Left cardiac atrium (tissue), 4 donors: ENCODE measurements at places on chromosomes 16 and 17. TPM values are rescaled to one million over a fixed set of nuclear protein-coding genes. Genes with fewer than 3 reads are reported as not detected.

DNA sequence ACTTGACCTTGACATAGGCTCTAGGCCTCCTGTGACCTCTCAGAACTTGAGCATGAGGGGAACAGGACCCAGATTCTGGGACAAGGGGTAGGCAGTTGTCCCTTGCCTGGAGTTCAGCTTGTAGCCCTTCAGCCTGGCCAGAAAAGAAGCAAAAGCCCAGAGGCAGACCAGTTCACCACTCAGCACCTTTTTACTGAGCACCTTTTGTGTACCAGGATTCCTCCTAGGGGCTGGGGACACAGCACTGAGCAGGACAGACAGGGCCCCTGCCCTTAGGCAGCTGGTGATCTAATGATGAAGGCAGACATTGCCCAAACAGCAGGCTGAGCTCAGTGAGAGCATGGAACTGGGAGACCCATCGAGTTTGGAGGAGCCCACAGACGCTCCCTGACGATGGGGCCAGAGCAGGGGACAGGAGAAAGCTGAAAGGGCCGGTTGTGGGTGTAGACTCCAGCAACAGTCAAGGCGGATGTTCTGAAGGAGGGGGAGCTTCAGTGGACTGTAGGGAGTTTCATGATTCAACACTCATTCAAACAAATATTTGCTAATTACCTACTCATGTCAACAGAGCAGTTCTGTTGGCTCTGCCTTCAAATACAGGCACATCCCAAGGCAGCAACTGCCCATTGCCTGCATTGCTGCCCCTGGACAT, 32.0 kb downstream of the SBK1 start:
- DNase-seq = no peak

GRCh38 chr16:86095906-86096485, 197.0 kb downstream of the IRF8 start:
- no peak for DNase-seq

DNA sequence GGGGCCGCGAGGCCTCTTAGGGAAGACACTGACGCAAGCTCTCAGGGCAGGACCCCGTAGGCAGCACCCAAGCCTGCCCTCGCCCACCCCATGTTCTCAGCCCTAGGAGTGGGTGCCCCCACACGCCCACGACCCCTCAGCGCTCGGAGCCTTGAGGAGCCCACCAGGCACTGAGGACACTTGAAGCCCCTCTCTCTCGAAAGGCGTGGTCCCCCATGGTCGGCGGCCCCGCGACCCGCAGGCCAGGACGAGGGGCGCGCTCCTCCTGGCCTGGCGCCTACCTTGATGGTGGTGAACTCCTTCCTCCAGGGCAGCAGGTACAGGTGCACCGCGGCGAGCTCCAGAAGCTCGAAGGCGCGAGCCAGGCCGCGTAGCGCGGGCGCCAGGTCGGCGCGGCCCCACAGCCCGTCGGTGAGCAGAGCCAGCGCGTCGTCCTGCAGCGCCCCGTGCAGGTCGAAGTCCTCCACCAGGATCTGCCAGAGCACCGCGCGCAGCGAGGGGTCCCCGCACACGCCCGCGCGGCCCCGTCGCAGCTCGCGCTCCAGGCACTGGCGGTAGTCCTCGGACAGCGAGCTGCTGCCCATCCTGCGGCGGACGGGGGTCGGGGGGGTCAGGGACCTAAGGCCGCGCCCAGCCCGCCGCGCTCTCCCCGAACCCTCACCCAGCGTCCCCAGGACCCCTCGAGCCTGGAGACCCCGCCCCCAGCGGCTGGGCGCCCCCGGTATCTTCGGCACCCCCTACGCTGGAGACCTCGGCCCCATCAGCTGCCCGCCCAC, 668 bp downstream of the SPATA2L start:
- DNase-seq = peak; percentile 43

- DNase-seq = no peak
Observed at GRCh38 chr17:74186498-74186897, 17.0 kb upstream of the RPL38 start.

DNA sequence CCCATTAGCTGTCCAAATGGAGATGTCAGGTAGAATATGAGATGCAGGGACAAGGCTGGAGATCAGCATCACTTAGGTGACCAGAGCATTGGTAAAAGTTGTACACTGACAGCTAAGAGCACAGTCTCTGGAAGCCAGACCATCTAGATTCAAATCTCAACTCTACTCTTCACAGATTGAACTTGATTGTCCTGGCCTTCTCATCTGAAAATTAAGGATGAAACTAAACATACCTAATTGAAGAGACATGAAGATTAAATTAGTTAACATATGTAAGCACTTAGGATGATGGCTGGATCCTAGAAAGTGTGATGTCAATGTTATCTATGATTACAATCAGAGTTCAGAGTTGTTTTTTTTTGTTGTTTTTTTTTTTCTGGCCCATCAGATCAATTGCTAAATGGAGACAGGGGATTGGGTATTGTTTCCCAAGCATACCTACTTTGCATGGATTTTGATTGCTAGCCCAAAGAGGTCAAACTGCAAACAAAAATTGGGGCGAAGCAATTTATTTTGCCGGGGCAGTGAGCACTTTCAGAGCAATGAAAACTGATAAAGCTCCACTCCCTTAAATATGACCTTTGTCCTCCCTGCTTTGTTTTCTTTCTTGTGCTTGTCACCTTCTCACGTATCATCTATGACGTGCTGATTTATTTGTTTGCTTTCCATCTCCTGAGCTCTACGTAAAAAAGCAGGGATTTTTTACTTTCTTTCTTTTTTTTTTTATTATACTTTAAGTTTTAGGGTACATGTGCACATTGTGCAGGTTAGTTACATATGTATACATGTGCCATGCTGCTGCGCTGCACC, 217.6 kb upstream of the CPHXL start:
- DNase-seq = no peak

DNA sequence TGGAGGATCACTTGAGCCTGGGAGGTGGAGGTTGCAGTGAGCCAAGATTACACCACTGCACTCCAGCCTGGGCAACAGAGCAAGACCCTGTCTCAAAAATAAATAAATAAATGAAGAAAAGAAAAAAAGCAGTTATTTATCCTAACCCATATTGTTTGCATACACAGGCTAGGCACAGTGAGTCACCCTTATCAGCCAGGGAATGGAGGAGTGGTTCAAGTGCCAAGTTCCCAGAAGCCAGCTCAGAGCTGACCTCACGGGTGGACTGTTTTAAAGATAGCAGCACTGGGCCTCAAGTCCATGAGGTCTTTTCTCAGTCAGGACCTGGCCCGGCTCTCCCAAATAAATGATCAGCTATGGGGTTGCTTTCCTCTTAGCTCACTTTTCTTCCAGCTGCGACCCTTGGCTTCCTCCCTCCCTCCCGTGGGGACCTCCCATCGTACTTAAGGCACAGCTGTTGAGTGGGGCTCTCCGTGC, 22.6 kb upstream of the MGAT5B start:
- no peak for DNase-seq

DNA sequence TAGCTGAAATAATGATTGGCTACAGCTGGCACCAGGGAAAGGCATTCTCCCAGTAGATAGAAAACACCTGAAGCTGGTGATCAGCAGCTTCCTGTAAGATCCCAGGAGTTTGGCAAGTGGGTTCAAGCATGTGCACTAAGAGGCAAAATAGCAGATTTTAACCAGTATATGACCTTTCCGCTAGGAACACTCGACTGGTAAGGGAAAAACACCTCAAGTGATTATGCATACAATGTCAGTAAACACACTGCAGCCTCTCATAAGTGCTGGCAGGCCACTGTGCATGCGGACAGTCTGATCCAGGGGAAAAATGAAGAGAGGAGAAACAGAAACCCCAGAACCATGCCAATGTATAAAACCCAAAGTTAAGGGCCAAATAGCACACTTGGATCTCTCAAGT, 49.0 kb upstream of the HLF start:
- no peak for DNase-seq

DNA sequence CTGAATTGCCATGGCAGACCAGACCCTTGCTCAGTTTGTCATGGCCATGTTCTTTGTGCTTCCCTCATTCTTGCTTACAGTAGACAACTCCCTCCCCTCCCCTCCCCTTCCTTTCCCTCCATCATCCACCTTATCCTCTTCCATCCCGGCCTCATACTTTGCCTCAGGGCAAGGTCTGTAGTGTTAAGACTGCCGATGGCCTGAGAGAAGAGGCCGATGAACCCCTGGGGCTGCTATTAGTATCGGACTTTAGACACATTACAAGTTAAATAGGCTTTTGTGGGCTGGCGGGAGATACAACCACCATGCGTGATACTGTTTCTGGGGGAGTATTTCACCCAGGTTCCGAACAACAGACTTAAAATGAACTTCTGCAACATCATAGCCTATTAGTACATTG, 364.5 kb upstream of the ZFHX3 start:
- DNase-seq = no peak

GRCh38 chr17:36503456-36504155, 17.1 kb downstream of the ZNHIT3 start:
- DNase-seq = no peak

DNA sequence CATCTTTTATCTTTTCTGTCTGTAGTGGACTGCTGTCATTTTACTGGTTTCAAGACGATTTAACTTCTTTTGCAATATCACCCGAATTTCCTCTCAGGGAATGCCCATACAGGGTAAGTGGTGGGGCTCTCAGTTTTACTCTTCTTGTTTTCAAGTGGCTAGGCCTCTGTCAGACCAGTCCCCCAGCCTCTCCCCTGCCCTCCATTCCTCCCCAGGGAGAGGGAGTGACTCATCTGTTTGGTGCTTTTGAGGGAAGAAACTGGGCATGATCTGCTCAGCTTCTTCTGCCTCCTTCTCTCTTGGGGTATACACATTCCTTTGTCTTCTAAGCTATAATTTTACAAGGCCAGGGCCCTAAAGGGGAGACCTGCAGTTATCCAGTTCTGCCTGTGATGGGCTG, 332.0 kb downstream of the CBLN1 start:
- no peak for DNase-seq

- DNase-seq = no peak
Observed at GRCh38 chr17:28131599-28131998, 89.1 kb downstream of the NLK start.

- no peak for DNase-seq
Observed at GRCh38 chr16:1870365-1871082, 1.4 kb downstream of the MEIOB start.

DNA sequence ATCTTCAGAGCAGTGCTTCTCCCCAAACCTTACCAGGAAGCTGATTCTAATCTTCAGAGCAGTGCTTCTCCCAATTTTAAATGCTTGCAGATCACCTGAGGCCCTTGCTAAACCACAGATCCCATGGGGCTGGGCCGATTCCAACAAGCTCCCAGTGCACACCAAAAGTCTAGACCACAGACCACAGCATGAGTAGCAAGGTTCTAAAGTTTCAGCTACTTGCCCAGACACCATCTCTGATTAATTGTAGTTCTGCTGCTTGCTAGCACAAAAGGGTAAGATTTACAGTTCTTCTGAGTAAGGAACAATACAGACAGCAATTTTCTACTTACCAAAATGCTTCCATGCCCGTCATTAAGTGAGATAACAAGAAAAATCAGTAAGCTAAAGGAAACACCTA, 12.2 kb downstream of the CLEC3A start:
- no peak for DNase-seq

- DNase-seq = peak; percentile 89
Observed at GRCh38 chr17:50707289-50708049, at the start of gene ANKRD40. Gene ANKRD40, minus strand, starts transcription at chr17:50707914. Its CDS starts 260 bp downstream, at chr17:50707654.

DNA sequence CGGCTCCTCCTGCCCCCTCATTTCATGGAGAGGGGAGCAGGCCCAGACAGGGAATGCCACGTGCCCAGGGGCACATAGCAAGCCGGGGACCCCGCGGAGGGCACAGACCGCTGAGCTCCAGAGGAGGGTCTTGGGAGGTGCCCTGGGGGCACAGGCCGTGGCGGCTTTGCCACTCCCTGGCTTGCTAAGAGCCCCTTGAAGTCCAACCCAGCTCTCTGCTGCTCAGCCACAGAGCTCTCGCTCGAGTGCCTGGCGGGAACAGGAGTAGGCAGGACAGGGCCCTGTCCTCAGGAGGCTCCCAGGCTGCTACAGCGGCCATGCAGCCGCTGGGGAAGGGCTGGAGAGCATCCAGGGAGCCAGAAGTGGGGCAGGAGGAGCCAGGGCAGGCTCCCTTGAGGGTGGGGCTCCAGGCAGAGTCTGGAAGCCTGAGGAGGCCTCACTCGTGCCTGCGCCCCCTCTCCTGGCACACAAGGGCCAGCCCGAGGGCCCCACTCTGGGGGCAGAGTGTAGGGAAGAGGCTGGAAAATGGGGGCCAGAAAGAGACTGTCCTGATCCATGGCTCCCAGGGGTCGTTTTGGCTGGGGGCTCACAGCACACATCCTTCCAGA, 4.4 kb upstream of the RAB26 start:
- DNase-seq = no peak

DNA sequence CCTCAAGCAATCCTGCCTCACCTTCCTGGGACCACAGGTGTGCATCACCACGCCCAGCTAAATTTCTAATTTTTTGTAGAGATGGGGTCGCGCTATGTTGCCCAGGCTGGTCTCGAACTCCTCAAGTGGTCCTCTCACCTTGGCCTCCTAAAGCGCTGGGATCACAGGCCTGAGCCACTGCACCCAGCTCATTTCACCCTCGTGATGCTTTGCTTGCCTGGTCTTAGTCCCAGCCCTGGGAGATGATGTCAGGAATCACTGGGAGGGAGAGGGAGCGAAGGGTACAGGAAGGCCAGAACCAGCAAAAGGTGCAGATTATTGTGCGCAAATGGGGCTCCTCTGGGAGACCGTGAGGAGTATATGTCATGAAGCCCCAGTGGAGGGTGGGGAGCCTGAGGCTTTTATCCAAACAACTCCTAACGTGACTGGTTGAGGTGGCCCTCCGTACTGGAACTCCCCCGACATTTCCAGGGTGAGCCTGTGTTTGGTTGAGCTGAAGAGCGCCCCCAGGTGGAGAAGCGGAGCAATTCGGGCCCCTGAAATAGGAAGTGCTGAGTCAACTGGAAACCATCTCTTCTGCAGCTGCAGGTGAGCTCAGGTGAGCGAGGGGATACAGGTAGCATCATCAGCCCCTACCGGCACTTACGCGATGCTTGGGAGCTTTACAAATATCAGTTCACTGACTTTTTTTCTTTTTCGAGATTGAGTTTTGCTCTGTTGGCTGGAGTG, 41.2 kb upstream of the HAPSTR1 start:
- DNase-seq = no peak

DNA sequence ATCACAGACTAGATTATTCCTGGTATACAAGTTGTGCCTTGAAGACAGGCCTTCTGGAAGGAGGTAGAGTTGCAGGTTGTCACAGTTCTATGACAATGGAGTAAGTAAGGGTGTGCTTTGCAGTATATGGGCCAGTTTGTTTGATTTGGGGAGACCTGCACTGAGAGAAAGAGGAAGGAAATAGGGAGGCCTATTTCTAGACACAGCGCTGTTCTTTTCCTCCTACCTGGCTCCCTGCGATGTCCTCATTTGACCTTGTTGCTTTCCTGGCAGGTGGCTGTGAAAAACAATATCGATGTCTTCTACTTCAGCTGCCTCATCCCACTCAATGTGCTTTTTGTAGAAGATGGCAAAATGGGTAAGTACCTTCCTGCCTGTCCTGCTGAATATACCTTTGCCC, 22.5 kb upstream of the RASL10B start:
- DNase-seq = no peak

Gene TMEM235
- total RNA-seq = not detected

Gene GRIN2C
- 38.8 TPM for total RNA-seq

Gene VMO1
- total RNA-seq = 0.81 TPM

Gene PRSS36
- total RNA-seq = 3.0 TPM

Gene FOXJ1
- not detected for total RNA-seq

Gene RHBDL1
- total RNA-seq = 1.2 TPM
